Stimulated activated CD4-positive, alpha-beta T cell treated with anti-CD3 and anti-CD28 coated beads, Interleukin-1b, Interleukin-23, amount 100 ng/mL, for 24 hours (primary cell): ENCODE measurements at places on chromosomes 2 and 18.

GRCh38 chr18:69947361-69948133, at the start of gene CD226:
Gene CD226 (minus strand): TSS chr18:69947873. CDS start chr18:69947406, 467 bp downstream.
- no peak for DNase-seq

GRCh38 chr2:239360421-239361310, 40.2 kb downstream of the HDAC4 start:
- no peak for DNase-seq

- DNase-seq = no peak
These were observed 198.1 kb downstream of the MCFD2 start for GRCh38 chr2:46717344-46718121.

- DNase-seq = no peak
These were observed at the start of gene PLCD4 for GRCh38 chr2:218607436-218608115. Gene PLCD4 (plus strand): TSS chr2:218607899. CDS start chr2:218615740, 7,841 bp downstream.

DNA sequence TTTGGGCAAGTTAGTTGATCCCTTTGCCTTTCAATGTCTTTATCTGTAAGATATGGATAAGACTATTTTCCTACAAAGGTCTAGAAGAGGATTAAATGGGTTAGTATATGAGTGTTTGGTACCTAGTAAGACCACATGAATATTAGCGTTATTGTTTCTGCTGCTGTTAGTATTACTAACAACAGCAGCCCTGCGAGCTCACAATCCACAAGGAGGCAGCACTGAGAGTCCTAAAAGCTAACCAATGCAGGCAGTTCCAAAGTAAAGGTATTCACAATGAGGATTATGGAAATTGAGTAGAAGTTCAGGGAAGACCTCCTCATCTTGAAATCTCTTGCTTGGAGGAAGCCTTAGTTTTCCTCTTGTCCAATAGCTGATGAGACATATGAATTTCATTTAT, 248.9 kb downstream of the TDRD15 start:
- DNase-seq = no peak

DNA sequence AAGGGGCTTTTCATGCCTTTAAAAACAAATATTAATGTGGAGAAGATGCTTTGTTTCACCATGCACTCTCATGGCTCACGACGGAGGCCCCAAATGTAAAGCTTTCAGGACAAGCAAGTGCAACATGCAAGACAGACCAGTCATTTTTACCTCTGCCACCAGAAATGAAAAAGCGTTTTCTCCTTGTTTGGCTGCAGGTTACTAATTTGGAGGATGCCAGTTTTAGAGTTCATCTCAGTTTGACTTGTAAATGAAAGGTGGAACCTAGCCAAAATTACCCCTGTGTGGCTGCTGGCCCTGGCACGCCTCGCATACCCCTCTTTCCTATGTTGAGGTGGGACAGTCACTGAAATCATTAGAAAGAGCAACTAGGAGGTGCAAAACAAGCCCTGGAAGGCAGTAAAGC, 138.6 kb downstream of the BCL2 start:
- no peak for DNase-seq

- DNase-seq = no peak
These were observed 65.8 kb downstream of the RTN4 start for GRCh38 chr2:54984476-54984875.

GRCh38 chr18:53819174-53819573, 405.3 kb downstream of the MBD2 start:
- DNase-seq = no peak

DNA sequence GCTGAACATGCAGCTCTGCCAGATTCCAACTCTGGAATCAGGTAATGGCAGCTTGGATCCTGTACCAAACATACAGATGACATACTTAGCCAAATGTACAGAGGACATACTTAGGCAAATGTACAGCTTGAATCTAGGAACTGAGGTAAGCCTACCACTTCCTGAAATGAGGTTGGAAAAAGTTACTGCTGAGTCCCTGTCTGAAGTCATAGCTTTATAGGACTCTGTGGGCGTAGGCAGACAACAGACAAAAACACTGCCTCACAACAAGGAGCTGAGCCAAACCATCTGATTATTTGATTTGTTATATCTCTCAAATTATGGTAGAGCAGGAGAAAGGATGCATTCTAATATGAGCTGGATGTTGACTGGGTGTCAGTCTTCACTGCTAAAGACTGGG, 290.2 kb upstream of the TCF4 start:
- DNase-seq = no peak

GRCh38 chr2:1340141-1340512, 73.1 kb upstream of the TPO start:
- no peak for DNase-seq

DNA sequence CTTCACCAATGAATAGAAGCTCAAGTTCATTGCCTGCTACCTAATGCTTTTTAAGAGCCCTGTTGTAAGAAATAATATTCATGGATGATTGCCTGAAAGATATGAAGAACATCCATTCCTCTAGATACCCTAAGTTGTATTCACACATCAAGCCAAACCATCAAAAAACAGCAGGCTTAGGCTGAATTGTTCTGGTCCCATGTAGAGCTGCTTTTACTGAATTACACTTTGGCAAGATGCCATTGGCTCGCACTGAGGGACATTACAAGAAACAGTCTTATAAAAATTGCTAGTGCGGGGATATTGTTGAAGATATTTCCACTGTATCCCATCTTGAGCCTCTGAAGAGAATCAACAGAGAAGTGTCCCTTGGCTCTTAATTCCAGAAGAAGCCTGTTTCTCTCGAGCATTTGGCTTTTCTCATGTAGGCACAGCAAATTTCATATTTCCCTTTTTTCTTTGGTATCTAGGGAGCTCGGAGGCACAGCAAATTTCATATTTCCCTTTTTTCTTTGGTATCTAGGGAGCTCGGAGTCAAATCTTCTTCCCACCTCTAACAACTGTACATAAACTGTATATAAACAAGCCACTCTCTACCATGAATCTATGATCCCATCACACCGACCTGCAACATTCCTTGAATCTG, 107.5 kb downstream of the COLEC12 start:
- no peak for DNase-seq

- no peak for DNase-seq
These were observed 67.1 kb downstream of the PMAIP1 start for GRCh38 chr18:59966913-59967312.
